Metanephros (tissue), 2 donors: ENCODE measurements at places on chromosomes 5 and 9. TPM values are rescaled to one million over a fixed set of nuclear protein-coding genes. Genes with fewer than 3 reads are reported as not detected.

Gene EHMT1
- total RNA-seq, result 96.8 TPM

Gene NUTM2F
- not detected for total RNA-seq

Gene SLC12A7
- 56.3 TPM for total RNA-seq

Gene FAM153A
- total RNA-seq, result 0.58 TPM

Gene HCN1
- total RNA-seq, result 0.64 TPM
